COLO829 (cell line): ENCODE measurements at places on chromosomes 4 and X.

- no peak for DNase-seq
These were observed 118.4 kb downstream of the AFF1 start for GRCh38 chr4:87053176-87053658.

- DNase-seq = no peak
These were observed 10.9 kb downstream of the MTMR1 start for GRCh38 chrX:150704030-150704613.

GRCh38 chr4:181158971-181159370, 1084.2 kb upstream of the TENM3 start:
- DNase-seq = no peak

- DNase-seq = no peak
These were observed 174.7 kb upstream of the RPL34 start for GRCh38 chr4:108445716-108446115.

DNA sequence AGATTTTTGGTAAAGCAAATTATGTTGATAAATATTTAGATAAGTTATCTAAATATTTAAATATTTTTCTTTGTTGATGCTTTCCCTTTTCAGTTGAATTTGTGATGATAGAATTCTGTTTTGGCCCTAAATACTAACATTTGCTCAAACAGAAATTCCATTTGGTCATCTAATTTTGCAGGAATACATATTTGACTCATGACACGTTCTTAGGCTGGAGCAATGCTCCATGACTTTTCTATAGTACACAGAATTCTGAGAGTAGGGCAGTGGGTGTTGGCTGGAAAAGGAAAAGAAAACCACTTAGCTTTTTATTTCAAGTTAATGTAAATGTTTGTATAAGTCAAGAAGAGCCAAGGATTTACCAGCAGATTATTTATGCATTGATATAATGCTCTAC, 58.6 kb upstream of the GK2 start:
- DNase-seq = no peak

GRCh38 chrX:35842674-35843073, 44.5 kb downstream of the MAGEB16 start:
- DNase-seq = no peak

DNA sequence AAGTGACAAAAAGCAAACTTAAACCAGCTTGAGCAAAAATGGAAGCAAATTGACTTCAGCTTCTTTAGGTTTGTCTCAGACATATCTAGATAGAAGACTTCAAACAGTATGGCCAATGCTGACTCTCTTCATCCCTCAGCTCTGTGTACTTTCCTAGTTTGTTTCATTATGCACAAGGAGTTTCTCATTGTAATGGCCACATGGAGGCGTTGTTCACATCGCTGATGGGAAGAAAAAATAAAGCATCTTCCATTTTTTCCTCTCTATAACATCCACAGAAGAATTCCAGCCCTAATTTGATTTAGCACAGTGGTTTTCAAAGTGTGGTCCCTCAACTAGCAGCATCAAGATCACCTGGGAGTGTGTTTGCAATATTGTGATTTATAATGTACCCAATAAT, 397.5 kb upstream of the PRKX start:
- DNase-seq = no peak
